ENCODE measurements at places on chromosomes 2 and 18.

GRCh38 chr2:229779650-229780049 is 65.3 kb upstream of the DNER start:
- no peak for DNase-seq

- DNase-seq: no peak
Observed at GRCh38 chr2:68278169-68278568, 25.8 kb upstream of the PPP3R1 start.

- no peak for DNase-seq
Observed at GRCh38 chr2:127754186-127754585, 52.9 kb downstream of the SFT2D3 start.

GRCh38 chr18:9364242-9364641 is 29.7 kb downstream of the TWSG1 start:
- no peak for DNase-seq

GRCh38 chr2:113829270-113829669 is 60.6 kb upstream of the ACTR3 start:
- DNase-seq: no peak

GRCh38 chr2:76472946-76473345 is 762.2 kb upstream of the GCFC2 start:
- no peak for DNase-seq
